Activated naive CD8-positive, alpha-beta T cell treated with anti-CD3 and anti-CD28 coated beads, Interleukin-2, amount 50 U/mL, for 16 hours (primary cell): ENCODE measurements at places on chromosomes 16 and 17.

DNA sequence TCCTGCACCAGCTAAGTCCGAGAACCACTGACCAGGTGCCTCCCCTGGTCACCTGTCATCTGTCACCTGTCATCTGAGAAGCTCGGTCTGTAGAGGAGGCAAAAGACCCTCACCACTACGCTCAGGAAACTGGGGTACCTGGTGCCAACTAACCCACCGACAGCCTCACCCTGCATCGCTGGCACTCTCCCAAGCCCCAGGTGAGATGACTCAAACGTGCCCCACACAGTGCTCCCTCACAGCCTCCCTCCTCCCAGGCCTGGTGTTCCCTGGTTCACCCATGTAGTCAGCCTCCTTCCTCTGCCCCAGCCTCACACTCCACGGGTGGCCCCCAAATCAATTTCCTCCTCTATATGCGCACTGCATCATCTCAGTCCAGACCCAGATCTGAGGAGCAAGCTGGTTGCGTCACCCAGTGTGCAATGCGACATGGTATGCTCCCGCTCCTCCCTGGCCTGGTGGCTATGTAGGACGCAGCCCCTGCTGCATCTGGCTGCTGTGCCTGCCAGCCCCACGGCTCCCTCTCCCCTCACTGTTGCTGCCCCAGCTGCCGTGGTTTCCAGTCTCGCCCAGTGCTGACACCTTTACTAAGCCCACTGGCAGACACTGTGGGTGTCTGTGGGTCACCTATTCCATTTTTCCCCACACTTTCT lies 68.3 kb downstream of the GTF3C1 start:
- DNase-seq: no peak

GRCh38 chr17:36846410-36847292 lies 90.6 kb upstream of the LHX1 start:
- no peak for DNase-seq

- no peak for DNase-seq
These were observed 9.9 kb downstream of the MFSD11 start for GRCh38 chr17:76747716-76748363.

DNA sequence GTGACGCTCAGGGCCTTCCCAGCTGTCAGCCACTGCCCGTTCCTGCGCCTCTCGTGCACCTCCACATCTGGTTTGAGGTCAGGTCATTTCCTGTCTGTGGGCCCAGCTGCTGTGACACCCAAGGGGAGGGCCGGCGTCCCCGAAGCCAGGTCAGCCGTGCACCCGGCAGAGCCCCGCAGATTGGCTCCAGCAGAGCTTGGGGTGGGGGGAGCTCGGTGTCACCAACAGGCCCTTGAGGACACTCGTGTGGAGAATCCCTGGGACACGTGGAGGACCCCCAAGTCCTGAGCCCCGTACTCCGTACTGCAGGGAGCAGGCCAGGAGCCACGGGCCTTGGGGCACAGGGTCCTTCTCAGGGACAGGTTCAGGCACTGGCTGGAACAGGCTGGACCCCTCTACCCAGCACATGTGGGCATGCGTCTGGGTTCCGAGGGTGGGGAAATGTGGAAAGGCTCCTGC lies 4.8 kb downstream of the SPATA2L start:
- DNase-seq: no peak

- no peak for DNase-seq
These were observed 20.2 kb upstream of the CES1 start for GRCh38 chr16:55853114-55853513.
